Kidney (tissue), 22 donors: ENCODE measurements at places on chromosomes 16 and 17.
A peak's percentile ranks its signal among the peaks of the same experiment; 100 is the strongest.

GRCh38 chr16:20874088-20874581 is 26.0 kb downstream of the DCUN1D3 start:
- DNase-seq, result no peak

DNA sequence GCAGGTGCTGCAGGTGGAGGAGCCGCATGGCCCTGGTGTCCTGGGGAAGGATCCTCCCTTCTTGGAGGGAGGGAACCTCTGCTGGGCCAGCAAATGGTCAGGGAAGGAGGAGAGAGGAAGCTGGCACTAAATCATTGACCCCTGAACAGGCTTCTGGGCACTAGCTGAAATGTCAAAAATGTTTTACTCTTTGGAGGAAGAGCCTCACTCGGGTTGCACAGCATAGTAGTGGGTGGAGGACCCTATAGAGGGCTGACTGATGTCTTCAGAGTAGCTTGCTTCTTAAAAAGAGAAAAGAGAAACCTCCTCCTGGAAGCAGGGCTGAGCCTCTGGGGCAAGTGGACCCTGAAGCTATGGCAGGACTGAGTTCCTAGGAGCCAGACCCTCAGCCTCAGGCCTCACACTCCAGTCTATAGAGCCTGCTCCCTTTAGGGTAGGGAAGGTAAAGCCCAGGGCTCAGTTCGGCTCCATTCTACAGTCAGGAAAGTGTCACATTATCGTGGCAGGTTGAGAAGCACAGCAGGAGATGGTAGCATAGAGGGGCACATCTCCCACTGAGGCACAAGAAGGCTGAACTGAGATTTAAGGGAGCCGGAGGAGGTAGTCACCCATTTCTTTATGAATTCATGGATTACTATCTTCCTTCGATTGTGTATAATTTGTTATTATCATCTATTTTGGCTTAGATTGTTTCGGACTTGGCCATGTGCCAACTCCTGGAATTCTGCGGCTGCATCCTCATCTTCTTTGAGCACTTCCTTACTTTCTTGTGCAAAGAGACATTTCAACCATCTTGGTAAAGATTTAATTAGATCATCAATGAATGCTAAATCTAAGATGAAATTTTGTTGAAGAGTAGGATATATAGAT is 7.3 kb upstream of the CUEDC1 start:
- no peak for DNase-seq

DNA sequence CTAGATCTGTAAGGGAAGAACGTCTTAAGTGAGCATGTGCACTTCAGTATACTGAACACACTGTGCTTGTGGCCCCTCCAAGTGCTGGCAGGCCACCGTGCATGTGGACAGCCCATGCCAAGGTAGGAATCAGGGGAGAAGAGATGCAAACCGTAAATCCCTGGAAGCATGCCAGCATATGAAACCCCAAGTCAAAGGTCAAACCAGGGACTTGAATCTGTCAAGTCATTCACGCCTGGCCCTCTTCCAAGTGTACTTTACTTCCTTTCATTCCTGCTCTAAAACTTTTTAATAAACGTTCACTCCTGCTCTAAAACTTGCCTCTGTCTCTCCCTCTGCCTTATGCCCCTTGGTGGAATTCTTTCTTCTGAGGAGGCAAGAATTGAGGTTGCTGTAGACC is 2.8 kb upstream of the ATXN2L start:
- no peak for DNase-seq

DNA sequence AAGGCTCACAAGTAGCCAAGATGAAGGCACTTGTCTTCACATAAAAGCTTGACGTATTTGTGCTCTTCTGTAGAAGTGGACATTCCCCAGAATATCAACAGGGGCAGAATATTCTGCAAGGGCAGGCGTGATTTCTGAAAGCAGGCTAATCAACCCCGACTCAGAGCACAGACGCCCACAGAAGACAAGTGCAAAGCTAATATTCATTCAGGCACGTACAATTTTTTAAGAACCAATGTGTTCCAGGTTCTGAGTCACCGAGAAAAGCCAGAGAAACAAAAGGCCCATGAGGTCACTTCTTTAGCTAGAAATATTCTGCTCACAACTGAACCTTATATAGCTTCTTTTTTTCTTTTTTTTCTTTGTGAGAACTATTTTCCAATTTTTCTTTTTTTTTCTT is 121.6 kb downstream of the DNAH9 start:
- DNase-seq, result no peak

- no peak for DNase-seq
Measured at GRCh38 chr16:7343243-7343642, 10.6 kb downstream of the RBFOX1 start.

DNA sequence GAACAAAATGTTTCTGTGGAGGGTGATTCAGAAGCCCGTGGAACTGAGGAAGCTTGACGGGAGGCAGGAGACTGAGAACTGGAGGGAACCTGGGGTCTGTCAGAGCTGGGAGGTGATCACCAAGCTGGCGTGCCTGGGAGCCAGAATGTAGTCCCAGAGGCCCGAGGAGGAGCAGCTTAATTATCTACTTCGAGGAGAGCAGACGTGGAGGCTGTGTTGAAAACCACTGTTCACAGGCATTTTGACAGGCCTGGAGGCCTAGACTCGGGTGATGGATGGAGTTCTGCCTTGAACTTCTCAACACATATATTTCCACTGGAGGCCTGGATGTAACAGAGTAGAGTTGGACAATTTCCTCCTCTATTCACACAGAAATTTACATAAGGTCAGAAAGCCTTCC is 177.7 kb upstream of the SALL1 start:
- peak; percentile 42 for DNase-seq
